ENCODE measurements at places on chromosomes 6 and 20.

GRCh38 chr6:156114541-156114940 is 658.9 kb upstream of the NOX3 start:
- no peak for DNase-seq

- DNase-seq, result no peak
Measured at GRCh38 chr20:11790046-11790445, 127.6 kb upstream of the BTBD3 start.

DNA sequence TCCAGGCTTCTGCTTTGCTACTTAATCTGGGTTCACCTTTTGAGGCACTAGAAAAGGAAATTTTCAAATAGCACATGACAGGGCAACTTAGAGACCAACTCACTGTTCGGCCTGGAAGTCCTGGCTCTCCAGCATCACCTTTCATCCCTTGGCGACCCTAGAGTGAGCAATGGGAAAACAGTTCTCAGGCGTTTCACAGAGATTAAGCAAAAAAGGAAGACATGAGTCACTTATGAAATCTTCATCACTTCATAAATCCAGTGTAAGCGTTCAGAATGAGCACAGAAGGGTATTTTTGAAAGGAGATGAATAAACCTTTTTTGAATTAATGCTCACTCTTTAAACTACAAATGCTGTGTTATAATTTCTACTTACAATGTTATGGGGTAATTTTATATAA is 104.0 kb downstream of the COL12A1 start:
- DNase-seq, result no peak

DNA sequence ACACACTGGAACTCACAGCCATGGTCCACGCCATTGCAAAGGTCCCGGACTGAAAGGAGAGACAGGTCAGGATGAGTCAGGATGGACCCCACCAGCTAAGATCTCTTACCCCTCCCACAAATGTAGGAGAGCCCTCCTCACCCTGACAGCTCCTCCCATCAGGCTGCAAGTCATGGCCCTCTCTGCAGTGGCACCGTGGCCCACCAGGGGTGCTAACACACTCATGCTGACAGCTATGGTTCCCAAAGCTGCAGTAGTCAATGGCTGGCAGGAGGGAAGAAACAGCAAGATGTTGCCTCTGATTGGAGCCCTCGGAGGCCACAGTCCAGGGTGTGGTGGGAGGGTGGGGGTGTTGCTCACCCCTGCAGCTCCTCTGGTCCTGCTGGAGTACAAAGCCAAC is 5.7 kb upstream of the RBPJL start:
- peak; percentile 58 for DNase-seq

DNA sequence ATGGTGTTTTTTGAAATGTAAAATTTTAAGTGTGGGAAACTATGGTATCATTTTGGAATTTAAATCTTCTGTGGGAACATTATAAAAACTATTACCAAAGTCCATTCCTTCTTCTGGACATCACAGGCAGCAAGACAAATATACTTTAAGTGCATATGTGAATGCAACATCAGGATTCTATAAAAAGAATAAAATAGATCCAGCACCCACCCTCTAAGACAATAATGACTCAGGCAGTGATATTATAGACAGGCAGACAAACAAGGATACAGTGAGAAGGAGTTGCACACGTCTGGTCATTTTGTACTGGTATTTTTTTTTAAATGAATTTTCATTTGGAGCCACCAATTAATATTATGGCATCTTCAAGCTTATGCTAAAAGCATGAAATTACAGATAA is 21.1 kb upstream of the NEDD9 start:
- DNase-seq, result no peak

GRCh38 chr6:158485431-158485830 is 74.5 kb upstream of the TMEM181 start:
- DNase-seq, result no peak

- no peak for DNase-seq
Measured at GRCh38 chr6:18053555-18054445, 66.4 kb upstream of the KIF13A start.

GRCh38 chr20:61803416-61803914 is 262.2 kb downstream of the TAF4 start:
- DNase-seq, result no peak

- DNase-seq, result no peak
Measured at GRCh38 chr20:34531608-34532265, 15.5 kb downstream of the DYNLRB1 start.

DNA sequence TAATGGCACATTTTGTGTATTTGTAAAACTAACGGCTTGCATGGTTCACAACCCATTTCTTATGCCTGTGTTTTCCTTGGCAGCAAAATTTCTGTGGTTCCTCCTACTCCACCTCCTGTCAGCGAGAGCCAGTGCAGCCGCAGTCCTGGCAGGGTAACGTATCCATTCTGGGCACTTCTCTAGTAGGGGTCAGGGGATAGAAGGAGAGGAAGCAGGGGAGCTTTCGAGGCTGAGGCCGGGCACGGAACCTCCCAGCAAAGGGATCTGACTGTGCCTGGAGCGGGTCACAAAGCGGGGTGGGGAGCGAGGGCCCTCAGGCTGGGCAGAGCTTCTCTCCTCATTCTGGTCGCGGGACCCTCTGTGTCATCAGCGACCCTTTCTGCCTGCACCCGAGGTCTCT is 58.4 kb downstream of the SYTL3 start:
- no peak for DNase-seq

- DNase-seq, result no peak
Measured at GRCh38 chr20:2814587-2815051, at the start of gene C20orf141. Gene C20orf141 (plus strand): TSS chr20:2814987. CDS start chr20:2815185, 198 bp downstream.

DNA sequence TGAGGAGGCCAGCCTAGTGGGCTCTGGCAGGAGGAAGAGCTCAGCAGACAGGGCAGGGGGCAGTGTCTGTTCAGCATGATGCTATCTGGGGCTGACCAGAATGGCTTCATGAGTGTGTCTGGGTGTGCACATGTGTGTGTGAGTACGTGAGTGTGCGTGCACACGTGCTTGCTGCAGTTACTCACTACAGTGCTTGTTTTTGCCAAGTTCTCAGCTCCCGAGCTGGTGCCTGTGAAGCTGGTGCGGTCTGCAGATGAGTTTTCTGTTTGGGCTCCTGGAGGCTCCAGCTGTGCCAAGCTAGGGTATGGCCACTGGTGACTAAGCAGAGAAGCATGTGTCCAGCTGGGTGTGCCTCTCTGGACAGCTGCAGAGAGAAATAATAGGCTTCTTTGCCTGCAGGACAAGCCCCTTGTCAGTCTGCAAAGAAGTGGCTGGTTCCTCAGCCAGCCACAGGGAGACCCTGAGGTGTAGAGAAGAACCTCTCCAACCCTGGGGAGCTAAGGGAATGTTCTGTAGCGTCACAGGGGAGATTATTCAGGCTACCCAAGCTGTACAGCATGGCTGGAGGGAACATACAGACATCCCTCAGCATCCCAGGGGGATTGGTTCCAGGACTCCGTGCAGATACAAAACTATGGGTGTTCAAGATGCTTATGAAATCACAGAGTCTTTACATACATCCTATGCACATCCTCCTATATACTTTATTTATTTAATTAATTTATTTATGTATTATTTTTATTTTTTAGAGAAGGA is 40.2 kb upstream of the FAM50B start:
- no peak for DNase-seq

Data from CD4-positive, CD25-positive, alpha-beta regulatory T cell (primary cell).